Mucosa of descending colon (tissue), 3 donors: ENCODE measurements at places on chromosomes 3 and 15. TPM values are rescaled to one million over a fixed set of nuclear protein-coding genes. Genes with fewer than 3 reads are reported as not detected.

The CTDSPL2 gene
- 35.0 TPM for total RNA-seq

The NUP210 gene
- total RNA-seq = 6.7 TPM

The GPX1 gene
- 144 TPM for total RNA-seq

The CACNA1D gene
- total RNA-seq = 38.1 TPM

The HCLS1 gene
- 32.1 TPM for total RNA-seq

The TGM4 gene
- total RNA-seq = not detected

The NTRK3 gene
- total RNA-seq = 2.8 TPM

DNA sequence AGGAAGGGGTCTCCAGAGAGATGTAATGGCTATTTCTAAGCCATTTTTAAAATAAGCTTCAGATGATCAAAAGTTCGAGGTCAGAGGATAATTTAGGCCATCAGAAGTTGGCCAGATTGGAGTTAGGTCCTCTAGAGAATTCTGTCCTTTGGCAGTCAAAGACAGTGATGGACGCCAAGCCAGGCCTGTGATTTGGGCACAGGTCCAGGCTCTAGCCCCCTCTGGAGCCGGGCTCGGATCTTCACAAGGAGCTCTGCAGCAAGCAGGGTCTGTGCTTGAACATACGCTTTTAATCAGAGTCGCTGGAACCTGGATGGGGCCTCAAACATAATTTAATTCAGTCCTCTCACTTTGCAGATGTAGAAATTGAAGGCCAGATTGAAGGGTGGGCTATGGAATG is 151.4 kb upstream of the BCL6 start:
- DNase-seq = no peak

- DNase-seq = peak; percentile 57
Measured at GRCh38 chr15:40471105-40471807, 472 bp downstream of the CHST14 start.

GRCh38 chr3:171704002-171704401 is 106.3 kb downstream of the PLD1 start:
- DNase-seq = peak; percentile 58

DNA sequence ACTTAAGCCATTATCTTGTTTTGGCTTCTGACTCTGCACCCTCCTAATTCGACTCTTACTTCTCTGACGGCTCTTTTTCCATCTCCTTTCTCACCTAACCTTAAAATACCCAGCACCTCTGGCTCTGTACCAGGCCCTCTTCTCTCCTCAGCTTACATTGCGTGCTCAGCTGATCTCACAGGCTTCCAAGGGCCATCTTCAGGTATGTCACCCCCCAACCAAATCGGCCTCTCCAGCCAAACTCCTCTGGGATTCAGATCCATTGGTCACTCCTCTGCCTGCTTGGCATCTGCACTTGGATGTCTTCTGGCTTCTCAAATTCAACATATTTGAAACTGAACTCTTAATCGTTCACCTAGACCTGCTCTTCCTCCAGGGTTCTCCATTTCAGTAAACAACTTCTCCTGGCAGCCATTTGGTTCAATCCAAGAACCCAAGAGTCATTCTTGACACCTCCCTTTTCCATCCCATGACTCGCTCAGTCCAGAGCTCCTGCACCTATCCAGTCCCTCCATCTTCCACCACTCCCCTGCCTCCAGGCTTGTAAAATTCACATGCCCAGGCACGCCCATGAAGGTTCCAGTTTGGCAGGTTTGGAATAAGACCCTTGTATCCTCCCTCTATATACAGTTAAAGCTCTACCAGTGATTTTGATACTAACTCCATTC is 35.2 kb upstream of the SLC41A3 start:
- DNase-seq = no peak

DNA sequence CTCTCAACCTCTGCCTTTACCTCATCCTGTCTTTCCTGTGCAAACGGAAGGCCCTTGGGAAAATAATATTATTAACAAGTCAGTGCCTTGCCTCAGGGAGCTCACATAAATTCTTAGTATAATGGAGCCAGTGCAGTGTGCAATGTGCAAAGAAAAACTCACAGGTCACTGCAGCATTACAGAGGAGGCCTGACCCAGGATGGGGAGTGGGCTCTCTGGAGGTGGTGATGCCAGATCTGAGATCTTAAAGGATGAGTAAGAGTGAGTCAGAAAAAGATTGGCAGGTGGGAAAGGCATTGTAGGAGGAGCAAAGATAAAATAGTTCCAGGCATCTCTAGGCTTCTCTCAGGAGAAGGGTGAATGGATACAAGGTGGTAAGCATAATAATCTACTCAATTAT is 185.6 kb upstream of the ADAMTS9 start:
- no peak for DNase-seq

- no peak for DNase-seq
Measured at GRCh38 chr3:176934698-176935097, 262.6 kb downstream of the TBL1XR1 start.

DNA sequence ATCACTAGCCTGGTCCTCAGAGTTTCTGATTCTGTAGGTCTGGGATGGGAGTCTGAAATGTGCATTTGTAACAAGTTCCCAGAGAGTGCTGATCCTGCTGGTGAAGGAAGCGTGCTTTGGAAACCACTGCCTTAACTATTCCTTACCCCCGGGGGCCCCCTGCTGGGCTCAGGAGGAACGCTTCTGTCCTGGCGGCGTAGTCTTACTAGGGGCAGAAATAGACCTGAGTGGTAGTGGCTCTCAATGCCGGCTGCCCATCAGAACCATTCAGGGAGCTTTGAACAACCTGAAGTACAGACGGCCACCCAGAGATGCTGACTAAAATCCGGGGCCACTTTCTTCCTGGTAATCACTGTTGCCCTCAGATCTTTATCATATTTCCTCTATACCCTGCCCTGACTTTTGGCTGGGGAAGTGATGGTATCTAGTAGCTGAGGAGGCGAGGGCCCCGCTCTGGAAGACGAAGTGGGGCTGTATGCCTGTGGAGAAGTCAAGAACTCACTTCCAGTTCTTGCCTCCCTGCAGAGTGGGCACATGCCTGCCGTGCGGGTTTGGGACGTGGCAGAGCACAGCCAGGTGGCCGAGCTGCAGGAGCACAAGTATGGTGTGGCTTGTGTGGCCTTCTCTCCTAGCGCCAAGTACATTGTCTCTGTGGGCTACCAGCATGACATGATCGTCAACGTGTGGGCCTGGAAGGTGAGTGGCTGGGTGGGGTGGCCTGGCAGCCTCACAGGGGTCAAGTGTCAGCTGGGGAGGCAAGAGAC is 16.3 kb upstream of the JMJD7 start:
- DNase-seq = peak; percentile 91

DNA sequence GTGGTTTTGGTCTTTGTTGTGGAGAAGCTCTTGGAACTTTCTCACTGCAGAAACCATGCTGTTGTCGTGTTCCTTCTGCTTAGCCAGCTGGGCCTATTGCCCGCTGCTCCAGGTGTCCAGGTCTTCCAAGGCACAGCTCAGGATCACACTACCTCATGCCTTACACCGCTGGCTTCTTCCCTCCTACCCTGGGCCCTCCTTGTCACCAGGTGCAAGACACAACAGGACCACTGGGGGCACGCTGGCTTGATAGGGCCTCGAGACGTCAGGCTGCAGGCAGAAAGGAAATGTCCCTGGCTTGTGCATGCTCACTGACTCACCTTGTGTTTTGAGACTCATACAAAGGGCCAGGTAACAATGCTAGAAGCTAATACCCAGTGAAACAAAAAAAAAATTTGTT is 32.3 kb downstream of the PAQR9 start:
- no peak for DNase-seq

GRCh38 chr15:31407376-31407775 is 80.7 kb downstream of the KLF13 start:
- DNase-seq = no peak

DNA sequence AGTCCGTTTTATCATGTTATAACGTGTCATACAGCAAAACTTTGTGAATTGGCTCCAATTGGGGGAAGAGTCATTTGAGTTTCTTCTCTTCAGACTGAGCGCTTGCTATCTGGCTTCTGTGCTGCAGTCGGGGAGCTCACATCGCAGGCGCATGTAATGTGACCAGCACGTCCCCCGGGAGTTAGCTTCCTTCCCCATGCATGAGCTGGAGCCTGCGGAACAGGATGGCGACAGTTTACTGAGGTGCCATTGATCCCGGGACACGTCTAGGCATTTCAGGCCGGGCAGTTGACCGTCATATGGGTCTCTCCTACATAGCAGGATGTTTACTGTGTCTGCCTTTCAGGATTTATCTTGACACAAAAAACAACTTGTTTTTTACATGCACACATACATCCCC is 44.8 kb downstream of the CMTM8 start:
- DNase-seq = no peak

DNA sequence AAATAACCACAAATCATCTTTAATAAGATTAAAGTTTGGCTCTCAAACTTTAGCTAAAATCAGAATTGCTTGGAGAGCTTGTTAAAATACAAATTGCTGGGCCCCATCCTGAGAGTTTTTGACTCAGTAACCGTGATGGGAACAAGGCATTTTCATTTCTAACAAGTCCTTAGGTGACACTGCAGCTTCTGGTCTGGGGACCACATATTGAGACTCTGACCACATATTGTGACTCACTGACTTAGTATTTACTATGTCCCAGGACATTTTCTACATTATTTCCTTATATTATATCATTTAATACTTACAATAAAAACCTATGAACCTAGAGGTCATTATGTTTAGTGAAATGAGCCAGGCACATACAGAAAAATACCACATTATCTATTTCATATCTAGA is 164.5 kb downstream of the ZMAT3 start:
- DNase-seq = no peak
